ENCODE measurements at places on chromosomes 5 and 9. TPM values are rescaled to one million over a fixed set of nuclear protein-coding genes. Genes with fewer than 3 reads are reported as not detected.

The SAXO1 gene
- total RNA-seq: 0.07 TPM

The MZB1 gene
- total RNA-seq: 14.5 TPM

The PCDHB8 gene
- not detected for total RNA-seq

The GRIN3A gene
- total RNA-seq: not detected

The BTNL8 gene
- total RNA-seq: not detected

DNA sequence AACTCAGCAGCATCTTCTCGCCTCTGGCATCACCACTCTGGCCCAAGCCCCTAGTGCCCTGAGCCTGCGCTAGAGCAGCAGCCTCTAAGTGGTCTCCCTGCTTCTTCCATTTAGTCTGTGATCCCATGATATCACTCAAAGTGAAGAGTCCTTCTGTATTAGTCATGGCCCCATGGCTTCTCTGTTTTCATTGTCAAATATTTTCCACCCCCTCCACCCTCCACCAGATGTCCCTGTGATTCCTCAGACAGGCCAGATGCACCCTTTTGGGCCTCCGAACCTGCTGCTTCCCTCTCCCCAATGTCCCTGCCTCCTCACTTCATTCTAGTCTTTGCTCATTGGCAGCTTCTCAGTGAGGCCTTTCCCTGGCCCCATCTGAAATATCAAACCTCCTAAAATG lies 299.2 kb downstream of the SPOCK1 start:
- DNase-seq: no peak

DNA sequence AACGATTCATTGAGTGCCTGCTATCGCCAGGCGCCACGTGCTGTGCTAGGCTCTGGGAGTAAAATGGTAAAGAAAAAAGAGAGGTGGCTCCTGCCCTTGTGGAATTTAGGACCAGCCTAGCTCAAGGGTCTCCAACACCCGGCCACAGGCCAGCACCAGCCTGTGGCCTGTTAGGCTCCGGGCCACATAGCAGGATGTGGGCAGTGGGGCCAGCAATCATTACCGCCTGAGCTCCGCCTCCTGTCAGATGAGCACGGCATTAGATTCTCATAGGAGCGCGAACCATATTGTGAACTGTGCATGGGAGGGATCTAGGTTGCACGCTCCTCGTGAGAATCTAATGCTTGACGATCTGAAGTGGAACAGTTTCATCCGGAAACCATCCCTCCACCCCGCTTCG lies 1.5 kb downstream of the RMRP start:
- DNase-seq: no peak

- DNase-seq: no peak
Observed at GRCh38 chr5:167242701-167243100, 1048.7 kb upstream of the WWC1 start.

GRCh38 chr9:101536938-101537337 lies 3.3 kb downstream of the RNF20 start:
- peak; percentile 47 for DNase-seq

GRCh38 chr9:12989669-12990068 lies 214.8 kb downstream of the LURAP1L start:
- DNase-seq: no peak

DNA sequence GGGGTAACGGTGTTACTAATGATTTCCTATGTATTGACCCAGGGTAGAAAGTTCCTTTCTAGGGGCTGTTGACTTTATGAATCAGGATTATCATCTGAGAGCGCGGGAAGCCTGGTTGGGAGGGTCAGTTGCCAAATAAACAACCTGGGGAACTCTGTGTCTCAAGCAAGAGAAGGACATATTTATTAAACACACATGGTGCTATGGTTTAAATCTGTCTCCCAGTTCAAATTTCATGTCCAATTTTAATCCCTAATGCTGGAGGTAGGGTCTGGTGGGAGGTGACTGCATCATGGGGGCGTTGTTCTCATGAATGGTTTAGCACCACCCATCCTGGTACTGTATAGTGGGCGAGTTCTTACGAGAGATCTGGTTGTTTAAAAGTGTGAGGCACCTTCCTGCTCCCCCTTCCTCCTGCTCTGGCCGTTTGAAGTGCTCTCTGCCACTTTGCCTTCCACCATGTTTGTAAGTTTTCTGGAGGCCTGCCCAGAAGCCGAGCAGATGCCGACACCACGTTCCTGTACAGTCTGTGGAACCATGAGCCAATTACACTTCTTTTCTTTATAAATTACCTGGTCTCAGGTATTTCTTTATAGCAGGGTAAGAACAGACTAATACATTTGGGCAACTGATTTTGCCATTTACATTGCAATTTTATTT lies 19.7 kb upstream of the GAS1 start:
- no peak for DNase-seq

- DNase-seq: no peak
Observed at GRCh38 chr5:66848749-66849641, 252.8 kb downstream of the MAST4 start.

DNA sequence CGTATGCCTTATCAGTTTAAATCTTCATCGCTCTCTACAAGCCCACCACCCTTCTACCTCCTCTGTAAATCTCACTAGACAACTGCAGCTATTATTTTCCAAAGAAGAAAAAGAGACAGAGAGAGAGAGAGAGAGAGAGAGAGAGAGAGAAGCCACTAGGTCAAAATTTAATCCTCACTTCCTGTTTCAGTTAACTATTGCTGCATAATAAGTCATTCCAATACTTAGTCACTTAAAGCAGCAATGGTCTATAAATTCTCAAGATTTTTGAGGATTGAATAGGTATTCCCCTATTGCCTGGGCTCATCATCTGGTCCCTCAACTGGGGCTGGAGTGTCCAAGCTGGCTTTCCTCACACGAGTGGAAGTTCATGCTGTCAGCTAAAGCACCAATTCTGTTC lies 68.8 kb downstream of the ITGA1 start:
- DNase-seq: no peak

All from activated CD8-positive, alpha-beta T cell treated with anti-CD3 and anti-CD28 coated beads for 36 hours (primary cell).